ENCODE measurements at places on chromosomes 7 and 10.

- ATAC-seq = peak; percentile 52
Measured at GRCh38 chr7:105769901-105770628, 106.3 kb downstream of the ATXN7L1 start.

- no peak for ATAC-seq
Measured at GRCh38 chr7:68760556-68760955, 837.7 kb upstream of the AUTS2 start.

DNA sequence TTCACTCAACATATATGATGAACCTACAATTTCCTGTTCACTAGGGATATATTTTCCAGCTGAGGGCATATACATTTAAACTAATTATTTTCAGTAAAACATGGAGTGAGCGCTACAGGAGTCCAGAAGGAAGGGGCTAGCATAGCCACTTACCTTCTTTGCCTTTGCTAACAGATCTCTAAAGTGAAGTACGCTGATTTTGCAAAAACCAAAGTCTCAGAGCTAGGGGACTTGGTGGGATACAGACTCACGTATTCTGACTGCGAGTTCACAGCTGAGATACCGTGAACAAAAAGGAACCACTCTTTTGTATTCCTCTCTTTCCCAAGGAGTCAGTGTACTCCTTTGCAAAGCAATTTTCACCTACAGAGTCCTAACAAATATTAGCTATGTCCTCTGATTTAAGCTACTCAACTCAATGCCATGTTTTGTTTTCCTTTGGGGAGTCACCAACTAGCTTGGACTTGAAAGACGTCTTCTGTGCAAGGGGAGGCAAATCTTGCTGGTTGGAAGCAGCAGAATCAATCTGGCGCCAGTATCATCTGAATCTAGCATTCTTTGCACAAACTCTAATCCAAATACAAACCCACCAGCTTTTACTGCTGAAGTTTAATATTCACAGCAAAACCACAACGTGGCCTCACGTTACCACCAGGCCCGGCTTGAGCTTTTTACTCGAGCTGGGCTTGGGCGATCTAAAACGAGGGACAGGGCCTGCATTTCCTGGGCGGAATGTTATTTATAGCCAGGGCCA, 657 bp downstream of the CDNF start:
- ATAC-seq = no peak

DNA sequence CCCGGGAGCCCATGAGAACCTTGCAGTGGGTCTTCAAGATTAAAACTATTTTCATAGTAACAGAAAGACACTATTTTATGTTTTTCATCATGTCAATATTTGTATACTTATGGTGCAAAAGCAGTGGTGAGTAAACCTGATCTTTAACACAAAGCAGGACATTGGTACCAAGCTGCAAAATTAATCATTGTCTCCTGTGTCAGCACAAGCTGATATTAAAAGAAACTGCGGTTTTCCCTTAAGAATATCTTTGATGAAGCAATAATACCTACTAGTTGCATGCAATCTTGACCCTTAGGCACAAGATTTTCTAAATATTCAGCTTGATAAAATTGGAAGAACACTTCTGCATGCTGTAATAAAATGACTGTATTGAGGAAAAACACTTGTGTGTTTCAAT, 121.7 kb downstream of the MDFIC start:
- ATAC-seq = no peak

- ATAC-seq = no peak
Measured at GRCh38 chr10:72687035-72687434, 4.9 kb upstream of the MCU start.

GRCh38 chr10:50615658-50616057, 8.1 kb downstream of the SGMS1 start:
- ATAC-seq = no peak

DNA sequence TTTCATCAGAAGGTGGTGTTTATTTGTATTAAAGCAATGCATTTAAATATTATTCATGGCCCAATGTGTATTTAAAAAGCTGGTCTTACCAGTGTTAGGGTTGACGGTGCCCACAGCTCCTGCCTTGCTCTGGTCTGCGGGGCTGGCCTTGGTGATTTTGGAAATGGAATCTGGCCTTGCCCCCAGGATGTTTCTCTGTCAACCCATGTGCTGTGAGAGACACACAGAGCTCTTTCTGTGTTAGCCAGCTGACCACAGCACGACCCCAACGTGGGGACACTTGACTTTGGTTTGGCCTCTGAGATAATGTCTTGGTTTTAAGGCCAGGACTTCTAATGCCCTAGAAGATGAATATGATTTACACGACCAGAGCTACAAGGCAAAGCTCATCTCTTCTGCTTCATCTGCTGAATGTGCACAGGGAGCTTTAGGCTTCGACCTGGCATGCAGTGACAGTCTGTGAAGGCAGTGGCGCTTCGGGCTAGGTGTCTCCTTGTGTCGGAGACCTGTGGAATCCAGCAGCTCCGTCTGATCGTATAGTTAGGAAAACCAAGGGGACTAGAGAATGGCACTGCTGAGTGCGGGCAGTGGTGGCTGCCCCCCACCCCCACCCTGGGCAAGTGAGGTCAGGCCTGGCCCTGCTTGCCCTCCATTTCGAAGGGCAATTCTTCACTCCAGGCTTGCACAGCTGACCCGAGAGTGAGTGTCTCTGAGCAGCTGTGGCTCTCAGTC, 246.1 kb downstream of the EBF3 start:
- ATAC-seq = no peak
